ENCODE measurements at places on chromosomes 2 and 18. TPM values are rescaled to one million over a fixed set of nuclear protein-coding genes. Genes with fewer than 3 reads are reported as not detected.

- no peak for DNase-seq
These were observed 301.3 kb upstream of the RGPD4 start for GRCh38 chr2:107525406-107525805.

DNA sequence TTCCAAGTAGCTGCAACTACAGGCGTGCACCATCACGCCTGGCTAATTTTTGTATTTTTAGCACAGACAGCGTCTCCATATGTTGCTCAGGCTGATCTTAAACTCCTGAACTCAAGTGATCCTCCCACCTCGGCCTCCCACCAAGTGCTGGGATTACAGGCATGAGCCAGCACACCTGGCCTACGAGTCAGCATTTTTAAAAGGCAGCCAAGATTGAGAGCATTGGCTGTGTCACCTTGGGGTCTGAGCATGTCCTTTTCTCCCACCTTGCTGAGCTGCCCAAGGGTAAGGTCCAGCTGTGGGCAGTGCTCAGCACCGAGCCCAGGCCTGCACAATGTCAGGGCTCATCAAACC is 142.8 kb upstream of the LMAN1 start:
- no peak for DNase-seq

GRCh38 chr2:227717687-227718567 is at the start of gene SLC19A3:
Gene SLC19A3 (minus strand): TSS chr2:227718028. CDS start chr2:227702318, 15,710 bp downstream.
- DNase-seq = peak; percentile 80

DNA sequence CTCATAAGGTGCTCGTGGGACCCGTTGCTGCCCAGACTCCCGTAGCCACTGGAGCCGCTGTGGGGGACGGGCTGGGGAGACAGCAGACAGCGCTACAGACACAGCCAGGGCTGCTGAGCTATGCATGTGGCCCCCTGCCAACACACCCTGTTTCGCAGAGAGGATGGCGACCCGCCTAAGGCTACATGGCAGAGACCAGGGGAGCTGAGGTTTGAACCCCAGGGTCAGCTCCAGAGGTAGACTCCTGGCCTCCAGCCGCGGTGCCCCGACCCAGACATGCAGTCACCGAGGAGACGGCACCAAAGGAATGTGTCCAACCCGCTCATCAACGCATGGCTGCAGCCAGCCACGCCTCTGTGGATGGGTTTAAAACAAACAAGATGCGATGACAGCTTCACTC is 21.0 kb upstream of the HES6 start:
- DNase-seq = no peak

- no peak for DNase-seq
These were observed 57.3 kb upstream of the FAM117B start for GRCh38 chr2:202577250-202578183.

The NYAP2 gene
- total RNA-seq = not detected

Data from endothelial cell of umbilical vein (primary cell).